ENCODE measurements at places on chromosomes 3 and 15. TPM values are rescaled to one million over a fixed set of nuclear protein-coding genes. Genes with fewer than 3 reads are reported as not detected.
A peak's percentile ranks its signal among the peaks of the same experiment; 100 is the strongest.

DNA sequence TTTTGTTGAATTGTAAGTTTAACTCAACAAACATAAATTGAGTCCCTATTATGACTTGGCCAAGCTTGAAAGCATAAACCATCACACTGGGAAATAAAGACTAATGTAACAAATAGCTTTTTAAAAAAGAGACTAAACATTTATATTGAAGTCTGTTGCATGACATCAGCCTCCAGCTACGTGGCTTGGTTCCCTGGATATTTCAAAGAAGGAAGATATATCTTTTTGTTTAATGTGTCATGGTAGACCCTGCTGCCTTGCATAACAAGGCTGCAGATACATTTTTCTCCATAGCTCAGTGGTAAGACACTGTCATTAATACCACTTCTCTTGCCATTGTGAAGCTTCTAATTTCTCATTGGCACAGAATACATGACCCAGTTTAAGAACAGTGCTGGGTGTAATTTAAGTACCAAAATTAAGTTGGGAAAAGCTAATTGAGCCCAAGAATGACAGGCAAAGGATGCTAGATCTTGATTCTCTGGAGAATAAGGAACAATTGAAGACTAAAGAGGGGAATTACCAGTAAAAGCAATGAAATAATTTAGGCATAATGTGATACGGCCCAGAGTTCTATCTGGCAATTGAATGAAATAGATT, 14.0 kb downstream of the RCN2 start:
- no peak for DNase-seq

DNA sequence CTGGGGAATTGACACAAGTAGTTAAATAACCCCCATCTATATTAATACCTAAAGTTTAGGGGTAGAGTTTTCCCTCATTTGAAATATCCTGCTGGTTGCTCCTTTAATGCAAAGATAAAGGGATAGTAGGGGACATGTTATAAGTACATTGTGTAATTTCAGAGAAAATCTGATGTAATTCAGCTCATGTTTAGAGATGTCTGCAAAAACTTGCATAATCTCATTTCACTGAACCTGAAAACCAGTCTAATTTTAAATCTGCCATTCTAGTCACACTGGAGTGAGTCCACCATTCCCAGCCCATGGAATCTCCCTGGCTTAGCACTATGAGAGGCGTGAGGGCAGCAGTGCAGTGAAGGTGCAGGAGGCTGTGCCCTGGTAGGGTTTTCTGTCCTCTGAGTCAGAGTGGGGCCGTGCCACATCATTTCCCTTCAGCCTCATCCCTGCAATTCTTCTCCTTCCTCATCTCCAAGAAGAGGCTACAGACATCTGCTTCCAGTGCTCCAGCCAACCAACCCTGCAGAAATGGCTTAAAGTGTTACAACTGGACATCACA, 246.3 kb upstream of the UMPS start:
- DNase-seq = no peak

The TMEM108 gene
- polyA plus RNA-seq = 0.35 TPM

- no peak for DNase-seq
These were observed 7.5 kb downstream of the PLIN1 start for GRCh38 chr15:89671687-89672086.

DNA sequence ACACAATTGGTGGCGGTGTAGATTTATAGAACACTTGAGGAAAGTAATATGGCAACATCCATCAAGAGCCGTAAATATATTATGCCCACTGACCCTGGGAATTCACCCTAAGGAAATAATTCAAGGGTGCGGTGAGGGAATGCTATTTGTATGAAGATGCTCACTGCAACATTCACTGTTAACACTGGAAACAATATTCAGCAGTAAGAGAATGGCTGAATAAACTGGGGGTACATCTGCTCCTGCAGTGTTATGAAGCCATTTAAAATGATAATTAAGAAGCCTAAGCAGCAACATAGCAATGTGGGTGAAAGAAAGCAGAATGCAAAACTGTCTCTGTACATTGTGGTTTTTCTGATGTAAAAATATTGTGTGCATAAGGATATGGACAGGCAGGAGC, 87.6 kb downstream of the RAB11A start:
- no peak for DNase-seq

GRCh38 chr3:98274914-98275313, 7.4 kb upstream of the OR5H2 start:
- no peak for DNase-seq

GRCh38 chr3:46368569-46368968, 2.2 kb upstream of the CCR5 start:
- DNase-seq = peak; percentile 93

GRCh38 chr3:23760325-23760724, 45.4 kb upstream of the UBE2E1 start:
- DNase-seq = no peak

DNA sequence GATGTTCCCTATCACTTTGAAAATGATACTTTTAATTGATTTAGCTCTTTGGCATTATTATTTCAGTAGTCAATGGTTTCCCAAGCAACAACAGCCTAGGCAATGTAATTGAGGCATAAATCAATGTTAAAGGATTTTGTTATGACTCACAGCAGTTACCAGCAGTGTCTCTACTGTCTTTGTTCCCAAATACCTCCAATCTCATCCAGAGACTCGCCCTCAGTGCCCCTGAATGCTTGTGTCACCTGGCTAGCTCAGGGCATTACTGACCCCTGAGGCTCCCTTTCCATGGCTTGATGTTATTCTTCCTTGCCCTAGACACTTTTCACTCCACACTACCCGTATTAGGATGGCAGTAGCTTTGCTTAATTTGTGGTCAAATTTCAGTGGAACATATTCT, 227.2 kb downstream of the SQOR start:
- DNase-seq = no peak

GRCh38 chr15:66885281-66885915, 180.0 kb upstream of the SMAD3 start:
- DNase-seq = no peak

- no peak for DNase-seq
These were observed 185.2 kb downstream of the RPLP1 start for GRCh38 chr15:69637818-69638217.

DNA sequence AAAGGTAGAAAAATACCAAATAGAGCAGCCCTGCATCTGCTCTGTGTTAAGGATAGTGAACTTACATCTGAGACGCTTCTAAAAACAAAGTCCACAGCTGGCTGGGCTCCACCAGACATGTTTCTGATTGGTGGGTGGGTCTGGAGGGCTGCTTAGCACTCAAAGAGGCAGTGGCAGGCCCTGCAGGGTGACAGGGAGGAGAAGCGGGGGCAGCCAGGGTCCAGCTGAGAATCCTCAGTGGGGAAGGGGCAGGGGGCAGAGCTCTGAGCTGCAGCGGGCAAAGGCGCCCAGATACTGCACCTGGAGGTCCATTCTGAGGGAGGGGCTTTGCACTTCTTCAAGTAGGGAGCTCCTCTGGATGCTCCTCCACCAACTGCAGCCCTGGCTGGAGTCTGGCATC, 28.1 kb downstream of the PRR23E start:
- no peak for DNase-seq

The ZBTB38 gene
- 8.4 TPM for polyA plus RNA-seq

The RBP2 gene
- polyA plus RNA-seq = 1.2 TPM

The SLC15A2 gene
- 5.6 TPM for polyA plus RNA-seq

The PYDC2 gene
- not detected for polyA plus RNA-seq

GRCh38 chr15:63597038-63597790, at the start of gene FBXL22:
Gene FBXL22, plus strand, starts transcription at chr15:63597387. Its CDS starts 6 bp downstream, at chr15:63597393.
- no peak for DNase-seq

GRCh38 chr15:43517354-43518196, at the start of gene MAP1A:
Gene MAP1A, plus strand, starts transcription at chr15:43517608. Its CDS starts 3,866 bp downstream, at chr15:43521474.
- no peak for DNase-seq

DNA sequence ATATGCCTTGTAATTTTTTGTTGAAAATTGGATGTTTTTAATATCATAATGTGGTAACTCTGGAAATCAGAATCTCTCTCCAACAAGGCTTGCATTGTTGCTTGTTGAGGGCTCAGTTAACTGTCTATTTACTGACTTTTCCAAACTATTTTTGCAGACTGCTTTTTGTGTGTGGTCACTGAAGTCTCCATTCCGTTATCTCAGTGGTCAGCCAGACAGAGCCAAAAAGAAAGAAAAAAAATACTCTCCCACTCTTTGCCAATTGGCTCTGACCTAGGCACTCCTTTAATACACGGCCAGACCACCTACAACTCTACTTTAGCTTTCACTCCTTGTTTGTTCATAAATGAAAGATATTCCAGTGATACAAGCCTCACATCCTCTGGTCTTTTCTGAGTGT, 52.5 kb downstream of the IFT80 start:
- no peak for DNase-seq

The SPINT1 gene
- polyA plus RNA-seq = 5.0 TPM

The RASA2 gene
- polyA plus RNA-seq = 10.8 TPM

DNA sequence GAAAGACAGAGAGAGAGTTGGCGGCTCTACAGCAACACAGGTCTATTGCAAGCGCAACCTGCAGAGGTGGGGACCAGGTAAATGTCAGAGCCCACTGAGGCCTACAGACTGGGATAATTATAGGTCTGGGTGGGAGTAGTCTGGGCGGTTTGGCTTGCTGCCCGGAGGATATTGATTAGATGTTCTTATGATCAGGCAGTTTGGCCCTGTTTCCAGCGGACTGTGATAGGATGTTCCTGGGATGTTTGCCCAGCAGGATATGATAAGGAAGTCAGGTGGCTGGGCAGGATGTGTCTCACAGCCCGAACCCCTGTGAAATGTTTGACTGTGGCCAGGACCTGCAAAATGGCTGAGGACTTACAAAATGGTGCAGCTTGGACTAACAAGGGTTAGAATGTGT, 364.9 kb downstream of the NAALADL2 start:
- DNase-seq = no peak

The PPP1R14D gene
- not detected for polyA plus RNA-seq

Data from spleen (tissue), 13 donors.